Breast epithelium (tissue), 4 donors: ENCODE measurements at places on chromosomes 5 and 9. TPM values are rescaled to one million over a fixed set of nuclear protein-coding genes. Genes with fewer than 3 reads are reported as not detected.

DRD1 gene
- total RNA-seq = 0.33 TPM

C9 gene
- total RNA-seq = not detected

LRRC14B gene
- total RNA-seq = 0.33 TPM

GGTA1 gene
- total RNA-seq = 6.2 TPM

PDE6A gene
- total RNA-seq = under 0.01 TPM

PRR16 gene
- total RNA-seq = 9.6 TPM

SCGB3A1 gene
- 66.5 TPM for total RNA-seq

PCDHB8 gene
- total RNA-seq = 4.6 TPM

PCDHGC4 gene
- total RNA-seq = 6.2 TPM

ELAVL2 gene
- total RNA-seq = 1.1 TPM

MLANA gene
- not detected for total RNA-seq

C5orf47 gene
- not detected for total RNA-seq

PCDH12 gene
- total RNA-seq = 1.8 TPM

SLC27A4 gene
- 18.7 TPM for total RNA-seq

TEX48 gene
- not detected for total RNA-seq

PSD2 gene
- total RNA-seq = not detected

SLC45A2 gene
- total RNA-seq = not detected

ELOVL7 gene
- 3.9 TPM for total RNA-seq

SV2C gene
- total RNA-seq = 0.32 TPM

BTNL8 gene
- not detected for total RNA-seq

HMGCS1 gene
- 13.9 TPM for total RNA-seq

COL27A1 gene
- total RNA-seq = 6.7 TPM

RELL2 gene
- 4.3 TPM for total RNA-seq

NOL6 gene
- 23.9 TPM for total RNA-seq

PCDHA3 gene
- 0.96 TPM for total RNA-seq

CARTPT gene
- total RNA-seq = not detected

CAVIN4 gene
- total RNA-seq = 0.16 TPM

CCDC171 gene
- 5.6 TPM for total RNA-seq

PLAC8L1 gene
- not detected for total RNA-seq

CDH18 gene
- total RNA-seq = not detected

NUTM2F gene
- total RNA-seq = not detected

WASHC1 gene
- total RNA-seq = 7.5 TPM
